Activated T-cell treated with anti-CD3 and anti-CD28 coated beads, Interleukin-2, amount 50 U/mL, for 72 hours (primary cell): ENCODE measurements at places on chromosomes 16 and 17.

DNA sequence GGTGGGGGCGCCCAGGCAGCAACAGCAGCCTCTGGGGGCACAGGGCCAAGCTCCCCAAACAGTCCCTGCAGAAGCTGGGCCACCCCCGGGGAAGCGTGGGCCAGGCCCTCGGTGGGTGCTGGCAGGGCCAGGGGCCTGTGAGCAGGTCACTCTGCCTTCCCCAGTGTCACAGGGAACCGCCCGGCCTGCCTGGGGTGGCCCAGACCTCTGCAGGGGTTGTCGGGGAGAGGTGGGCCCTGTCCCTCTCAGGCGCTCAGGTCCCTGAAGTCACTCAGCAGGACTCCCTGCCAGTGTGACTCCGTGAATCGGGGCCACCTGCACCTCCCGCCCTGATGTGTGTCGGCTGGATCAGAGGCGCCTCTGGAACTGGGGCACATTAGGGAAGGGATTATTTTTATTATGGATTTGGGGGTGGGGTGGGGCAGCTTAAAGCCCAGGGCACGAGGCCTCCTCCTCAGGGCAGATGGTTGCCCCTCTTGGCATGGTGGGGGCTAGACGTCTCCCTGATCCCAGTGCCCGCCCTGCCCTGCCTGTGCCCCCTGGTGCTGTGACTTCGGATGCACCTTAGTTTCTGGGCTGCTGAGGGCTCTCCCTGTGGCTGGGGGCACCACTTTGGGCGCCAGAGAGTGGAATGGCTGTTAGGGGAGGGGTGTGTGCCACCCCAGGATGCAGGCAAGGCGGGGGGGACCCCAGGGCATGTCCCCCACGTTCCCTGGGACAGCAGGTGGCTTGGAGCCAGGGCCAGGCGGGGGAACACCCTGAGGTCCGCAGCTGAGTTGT lies 1.2 kb upstream of the GNG13 start:
- DNase-seq, result no peak

- DNase-seq, result peak; percentile 31
Measured at GRCh38 chr16:79843631-79844043, 243.1 kb upstream of the MAF start.

DNA sequence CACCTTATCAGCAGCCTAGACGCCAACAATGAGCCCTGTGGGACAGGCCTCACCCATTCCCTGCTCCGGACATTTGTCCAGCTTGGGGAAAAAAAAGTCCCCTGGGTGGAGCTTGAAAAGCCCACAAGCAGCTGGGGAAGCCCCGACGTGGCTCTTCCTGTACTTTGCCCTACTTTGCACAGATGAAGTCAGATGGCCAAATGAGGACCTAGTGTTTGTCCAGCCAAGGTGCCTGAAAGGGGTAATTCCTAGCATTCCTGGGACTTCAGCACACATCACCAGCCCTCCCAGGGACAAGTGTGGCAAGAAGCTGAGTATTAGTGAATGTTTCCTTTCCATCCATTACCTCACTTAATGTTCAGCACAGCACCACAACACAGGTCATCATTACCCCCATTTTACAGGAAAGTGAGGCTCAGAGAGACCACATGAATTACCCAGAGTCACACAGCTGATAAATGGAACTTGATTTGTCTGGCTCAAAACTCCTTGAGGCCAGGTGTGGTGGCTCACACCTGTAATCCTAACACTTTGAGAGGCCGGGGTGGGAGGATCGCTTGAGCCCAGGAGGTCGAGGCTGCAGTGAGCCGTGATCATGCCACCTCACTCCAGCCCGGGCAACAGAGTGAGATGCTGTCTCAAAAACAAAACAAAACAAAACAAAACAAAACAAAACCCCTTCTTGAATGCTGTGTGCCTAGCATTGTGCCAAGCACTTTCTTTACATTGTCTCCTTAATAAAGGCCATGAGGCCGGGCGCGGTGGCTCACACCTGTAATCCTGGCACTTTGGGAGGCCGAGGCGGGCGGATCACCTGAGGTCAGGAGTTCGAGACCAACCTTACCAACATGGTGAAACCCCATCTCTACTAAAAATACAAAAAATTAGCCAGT lies 19.9 kb upstream of the PLLP start:
- no peak for DNase-seq

DNA sequence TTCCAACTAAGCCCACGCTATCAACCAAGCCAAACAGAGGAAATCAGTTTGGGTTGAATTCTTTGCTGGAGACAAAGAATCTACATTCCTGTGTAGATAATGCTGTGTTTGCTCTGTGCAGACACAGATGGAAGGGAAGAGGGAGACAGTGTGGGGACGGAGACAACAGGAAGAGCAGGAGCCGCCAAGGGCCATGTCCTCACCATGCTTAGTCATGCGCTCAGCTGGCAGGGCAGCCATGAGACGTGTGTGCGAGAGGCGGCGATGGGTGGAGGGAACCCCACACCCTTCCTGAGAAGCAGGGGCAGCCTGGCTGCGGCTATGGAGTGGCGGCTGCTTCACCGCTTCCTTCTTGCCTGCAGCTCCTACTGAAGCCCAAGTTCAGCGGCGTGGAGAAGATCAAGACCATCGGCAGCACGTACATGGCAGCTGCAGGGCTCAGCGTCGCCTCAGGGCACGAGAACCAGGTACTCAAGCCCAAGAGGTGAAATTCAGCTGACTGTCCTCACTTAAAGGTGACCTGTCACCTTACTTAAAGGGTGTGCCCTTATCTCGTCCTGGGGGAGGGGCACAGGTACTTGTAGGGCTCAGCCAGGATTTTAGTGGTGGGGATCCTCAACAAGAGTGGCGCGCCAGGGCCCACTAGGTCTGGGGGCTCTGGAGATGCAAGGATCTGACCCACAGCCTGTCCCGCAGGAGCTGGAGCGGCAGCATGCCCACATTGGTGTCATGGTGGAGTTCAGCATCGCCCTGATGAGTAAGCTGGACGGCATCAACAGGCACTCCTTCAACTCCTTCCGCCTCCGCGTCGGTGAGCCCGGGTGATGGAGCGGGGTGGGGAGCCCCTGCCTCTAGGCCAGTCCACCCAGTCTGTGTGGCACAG lies 47.5 kb downstream of the ADCY7 start:
- DNase-seq, result peak; percentile 35

GRCh38 chr17:42924891-42925290 lies 24.3 kb downstream of the G6PC1 start:
- no peak for DNase-seq

- DNase-seq, result no peak
Measured at GRCh38 chr17:72631949-72632684, 460.4 kb downstream of the SLC39A11 start.

DNA sequence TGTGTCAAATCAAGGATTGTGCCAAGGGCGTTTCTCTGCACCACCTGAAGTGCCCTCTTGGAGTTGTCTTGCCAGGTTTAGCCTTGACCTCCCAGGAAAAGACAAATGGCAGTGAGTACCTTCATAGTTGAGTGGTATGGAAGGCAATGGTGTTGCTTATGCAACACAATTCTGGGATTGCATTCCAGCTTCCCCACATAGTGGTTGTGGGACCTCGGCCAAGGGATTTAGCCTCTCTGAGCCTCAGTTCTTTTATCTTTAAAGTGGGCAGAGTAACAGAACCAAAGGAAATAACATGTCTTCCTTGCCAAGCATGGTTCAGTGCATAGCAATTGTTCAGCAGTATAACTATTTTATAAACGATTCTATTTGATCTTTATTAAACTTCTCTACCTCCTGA lies 49.4 kb downstream of the CCDC42 start:
- DNase-seq, result no peak

- no peak for DNase-seq
Measured at GRCh38 chr16:81590714-81591544, 146.3 kb downstream of the CMIP start.

GRCh38 chr16:53864819-53865493 lies 161.0 kb downstream of the FTO start:
- DNase-seq, result no peak

DNA sequence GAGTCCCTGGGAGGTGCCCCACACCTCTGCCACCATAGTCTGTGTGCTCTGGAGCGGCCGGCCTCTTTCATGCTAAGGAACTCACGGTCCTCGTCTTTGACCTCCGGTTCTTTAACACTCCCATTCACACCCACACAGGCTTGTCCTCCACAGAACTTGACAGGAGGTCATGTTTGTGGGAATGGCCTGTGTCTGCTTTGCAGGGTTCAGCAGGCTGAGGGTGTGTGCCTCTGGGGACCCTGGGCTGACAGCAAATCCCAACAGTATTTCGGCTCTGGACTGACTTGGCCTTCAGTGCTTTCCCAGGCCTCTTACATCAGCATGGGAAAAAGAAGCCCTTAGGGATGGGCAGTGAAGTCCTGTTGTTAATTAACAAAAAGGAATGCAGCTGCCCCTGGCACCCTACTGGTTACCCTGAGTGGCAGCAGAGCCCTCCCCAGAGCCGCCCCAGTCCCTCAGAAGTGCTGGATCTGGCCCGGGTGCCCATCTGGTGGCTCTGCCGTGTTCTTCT lies 35.4 kb upstream of the ADORA2B start:
- no peak for DNase-seq

DNA sequence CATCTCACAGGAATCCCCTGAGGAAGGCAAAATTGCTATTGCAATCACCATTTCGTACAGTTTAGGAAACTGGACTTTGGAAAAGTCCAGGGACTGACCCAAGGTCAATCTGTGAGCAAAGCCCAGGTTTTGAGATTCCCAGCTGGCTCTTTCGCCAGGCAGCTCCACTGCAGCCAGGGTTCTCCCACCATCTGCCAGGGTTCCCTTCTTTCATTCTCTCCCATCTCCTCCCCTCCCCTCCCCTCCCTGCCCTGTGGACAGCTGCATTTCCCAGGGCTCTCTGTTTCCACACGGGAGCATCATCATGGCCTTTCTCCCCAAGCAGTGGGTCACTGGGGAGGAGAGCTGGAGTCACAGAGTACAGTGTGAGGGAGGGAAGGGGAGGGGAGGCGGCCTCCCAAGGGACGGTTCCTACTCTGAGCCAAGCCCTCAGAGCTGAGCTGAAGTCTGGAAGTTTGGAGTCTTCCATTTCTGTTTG lies 11.9 kb upstream of the GSDMA start:
- no peak for DNase-seq

DNA sequence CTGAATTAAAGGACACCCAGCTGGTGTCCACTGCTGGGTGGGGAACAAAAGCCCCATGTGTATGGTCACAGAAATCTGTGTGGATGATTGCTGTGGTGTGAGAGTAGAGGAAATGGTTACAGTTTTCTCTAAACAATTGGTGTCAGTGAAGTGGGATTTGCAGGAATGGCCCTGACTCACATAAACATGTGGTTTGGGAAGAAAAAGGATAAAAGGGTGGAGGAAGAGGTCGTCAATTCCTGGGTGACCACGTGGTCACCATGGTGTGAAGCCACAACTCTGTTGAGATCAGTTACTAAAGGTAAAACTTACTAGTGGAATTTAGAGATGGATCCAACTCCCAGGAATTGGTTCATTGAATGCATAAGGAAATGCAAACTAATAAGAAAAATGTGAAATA lies 3.6 kb upstream of the TUBG2 start:
- no peak for DNase-seq

DNA sequence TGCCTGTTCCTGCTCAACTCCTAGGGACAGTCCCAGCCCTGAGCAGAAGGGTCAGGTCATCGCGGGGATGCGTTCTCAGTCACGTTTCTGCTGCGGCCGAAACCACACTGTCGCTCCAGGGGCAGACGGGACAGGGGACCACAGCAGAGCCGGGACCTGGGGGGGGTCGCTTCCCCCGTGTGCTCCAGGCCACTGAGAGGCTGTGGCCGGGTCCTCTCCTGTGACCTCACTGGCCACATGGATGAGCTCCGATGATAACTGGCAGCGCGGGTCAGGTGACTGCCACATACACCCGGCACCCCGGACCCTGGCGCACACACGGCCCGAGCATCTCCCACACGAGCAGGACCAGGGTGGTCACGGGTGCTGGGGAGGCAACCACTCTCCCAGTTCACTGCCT lies 12.8 kb downstream of the GNPTG start:
- DNase-seq, result no peak

DNA sequence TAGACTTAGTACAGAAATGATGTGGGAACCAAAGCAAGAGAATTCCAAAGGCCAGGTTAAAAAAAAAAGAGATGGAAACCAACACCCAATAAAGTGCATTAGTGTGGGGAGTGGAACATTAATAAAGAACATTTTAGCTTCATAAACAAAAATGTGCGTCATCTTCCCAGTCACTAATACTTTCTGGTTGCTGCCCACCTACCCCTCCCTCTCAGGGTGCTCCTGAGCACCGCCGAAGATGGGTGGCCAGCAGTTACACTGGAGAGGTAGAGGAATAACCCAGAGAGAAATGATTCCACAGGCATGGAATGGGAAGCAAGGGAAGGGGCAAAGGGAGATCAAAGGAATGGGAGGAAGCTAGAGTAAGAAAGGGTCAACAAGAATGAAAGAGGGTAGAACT lies 6.0 kb upstream of the CHD3 start:
- DNase-seq, result no peak

- no peak for DNase-seq
Measured at GRCh38 chr17:59434429-59434828, 103.0 kb downstream of the YPEL2 start.

DNA sequence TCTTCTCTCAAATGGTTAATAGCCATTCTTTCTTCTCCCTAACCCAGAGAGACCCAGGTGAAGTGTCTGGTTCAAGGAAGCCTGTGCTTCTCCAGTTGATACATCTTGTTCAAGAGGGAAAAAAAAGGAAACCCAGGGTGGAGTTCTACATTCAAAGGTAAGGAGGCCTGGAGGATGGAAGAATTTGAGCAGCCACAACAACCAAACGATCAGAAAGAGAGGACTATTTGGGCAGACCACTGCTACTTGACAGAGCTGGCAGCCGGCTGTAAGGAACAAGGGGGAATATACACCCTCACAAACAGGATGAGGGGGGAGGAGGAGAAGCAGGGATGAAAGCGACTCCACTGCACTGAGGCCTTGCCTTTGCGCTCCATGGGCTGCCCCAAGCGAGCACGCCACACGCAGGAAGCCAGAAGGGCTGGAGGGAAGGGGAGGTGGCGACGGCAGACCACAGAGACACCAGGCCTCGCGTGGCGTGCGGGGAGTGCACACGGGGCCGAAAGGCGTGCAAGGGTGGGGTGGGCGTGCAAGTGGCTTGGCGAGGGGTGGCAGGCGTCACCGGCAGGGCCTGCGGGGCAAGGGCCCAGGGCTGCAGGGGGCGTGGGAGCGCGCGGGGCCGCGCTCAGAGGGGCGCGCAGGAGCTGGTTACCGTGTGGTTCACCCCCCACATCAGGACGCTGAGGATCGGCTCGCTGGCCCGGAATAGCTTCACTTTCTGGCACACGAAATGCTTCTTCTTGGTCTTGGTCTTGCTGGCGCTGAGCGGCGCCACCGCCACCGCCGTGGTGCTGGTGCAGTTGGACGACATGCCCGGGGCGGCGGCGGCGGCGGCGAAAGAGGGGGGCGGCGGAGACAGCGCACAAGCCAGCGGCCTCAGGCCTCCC lies 499 bp downstream of the PIP4K2B start:
- DNase-seq, result peak; percentile 69

DNA sequence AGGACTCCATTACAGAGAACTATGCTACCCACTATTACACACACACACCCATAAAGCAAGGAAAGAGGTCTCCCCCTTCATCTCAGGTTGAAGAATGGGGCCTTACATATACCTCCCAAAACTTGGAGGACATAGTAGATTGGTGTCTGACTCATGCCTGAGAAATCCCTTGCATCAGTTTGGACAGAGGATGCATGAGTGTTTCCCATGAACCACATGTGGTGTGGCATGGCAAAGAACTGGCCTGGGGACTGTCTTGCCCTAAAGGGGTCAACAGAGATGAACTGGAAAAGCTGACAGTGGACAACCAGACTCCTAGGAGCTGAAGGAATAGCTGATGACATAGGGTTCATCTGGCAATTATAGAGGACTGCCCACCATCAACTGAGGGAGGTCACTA lies 54.0 kb downstream of the DYNLRB2 start:
- DNase-seq, result no peak

- DNase-seq, result no peak
Measured at GRCh38 chr16:55655381-55655896, 349 bp upstream of the SLC6A2 start.
